Chondrocyte (in vitro differentiated cells): ENCODE measurements at places on chromosomes 1 and 21. TPM values are rescaled to one million over a fixed set of nuclear protein-coding genes. Genes with fewer than 3 reads are reported as not detected.

DNA sequence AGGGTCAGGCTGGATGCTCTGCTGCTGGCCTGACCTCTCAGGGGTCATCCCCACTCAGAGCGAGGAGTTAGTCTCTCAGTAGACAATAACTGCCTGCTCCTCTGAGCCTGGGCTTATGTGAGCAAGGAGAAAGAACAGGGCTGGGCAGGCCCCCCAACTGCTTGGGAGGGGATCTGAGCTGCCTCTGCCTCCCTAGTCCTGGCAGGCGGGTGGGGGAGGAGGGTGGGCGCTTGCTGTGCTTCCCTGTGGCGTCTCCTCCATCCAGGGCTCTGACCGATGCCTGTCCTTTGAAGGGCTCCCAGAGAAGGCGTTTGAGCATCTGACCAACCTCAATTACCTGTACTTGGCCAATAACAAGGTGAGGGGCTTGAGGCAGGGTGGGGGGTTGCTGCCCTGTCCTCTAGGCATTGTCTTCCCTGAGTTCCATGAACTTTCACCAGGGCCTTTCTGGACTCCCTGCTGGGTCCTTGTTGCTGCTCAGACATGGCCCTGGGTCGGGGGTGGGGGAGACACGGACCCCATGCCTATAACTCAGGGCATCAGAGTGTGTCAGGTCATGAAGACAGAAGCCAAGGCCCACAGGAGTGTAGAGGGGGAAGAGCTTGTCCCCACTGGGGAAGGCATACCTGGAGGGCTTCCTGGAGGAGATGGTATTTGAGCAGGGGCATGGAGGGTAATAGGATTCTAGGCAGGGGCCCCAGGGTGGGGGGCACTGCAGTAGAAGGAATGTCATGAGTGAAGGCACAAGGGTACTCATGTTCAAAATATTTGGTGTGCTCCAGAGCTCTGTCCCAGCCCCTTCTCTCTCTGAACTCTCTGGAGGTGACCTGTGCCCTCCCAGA, 12.5 kb downstream of the PODN start:
- DNase-seq = peak; percentile 46

DNA sequence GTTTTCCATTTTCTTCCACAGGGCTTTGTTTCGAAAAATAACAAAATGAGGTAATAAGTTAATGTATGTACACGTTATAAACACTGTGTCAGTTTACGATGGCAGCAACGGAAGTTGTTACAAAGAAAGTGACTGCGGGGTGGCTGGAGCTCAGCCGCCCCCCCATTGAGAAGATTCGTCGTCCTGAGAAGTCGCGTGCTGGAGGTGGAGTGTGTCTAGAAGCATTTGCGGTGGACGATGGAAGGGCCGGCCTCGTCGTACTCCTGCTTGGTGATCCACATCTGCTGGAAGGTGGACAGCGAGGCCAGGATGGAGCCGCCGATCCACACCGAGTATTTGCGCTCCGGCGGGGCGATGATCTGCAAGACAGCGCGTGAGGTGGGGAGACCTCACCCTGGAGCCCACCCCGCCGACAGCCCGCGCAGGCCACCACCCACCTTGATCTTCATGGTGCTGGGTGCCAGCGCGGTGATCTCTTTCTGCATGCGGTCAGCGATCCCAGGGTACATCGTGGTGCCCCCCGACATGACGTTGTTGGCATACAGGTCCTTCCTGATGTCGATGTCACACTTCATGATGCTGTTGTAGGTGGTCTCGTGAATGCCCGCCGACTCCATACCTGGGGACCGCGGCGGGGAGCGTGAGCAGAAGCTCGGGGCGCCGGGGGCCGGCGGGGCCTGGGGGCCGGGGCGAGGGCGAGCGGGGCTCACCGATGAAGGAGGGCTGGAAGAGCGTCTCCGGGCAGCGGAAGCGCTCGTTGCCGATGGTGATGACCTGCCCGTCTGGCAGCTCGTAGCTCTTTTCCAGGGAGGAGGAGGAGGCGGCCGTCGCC, 2.4 kb downstream of the ACTA1 start:
- no peak for DNase-seq

The SLC45A1 gene
- total RNA-seq = 2.9 to 5.1 TPM (median 4.8 TPM) in 3 replicates

DNA sequence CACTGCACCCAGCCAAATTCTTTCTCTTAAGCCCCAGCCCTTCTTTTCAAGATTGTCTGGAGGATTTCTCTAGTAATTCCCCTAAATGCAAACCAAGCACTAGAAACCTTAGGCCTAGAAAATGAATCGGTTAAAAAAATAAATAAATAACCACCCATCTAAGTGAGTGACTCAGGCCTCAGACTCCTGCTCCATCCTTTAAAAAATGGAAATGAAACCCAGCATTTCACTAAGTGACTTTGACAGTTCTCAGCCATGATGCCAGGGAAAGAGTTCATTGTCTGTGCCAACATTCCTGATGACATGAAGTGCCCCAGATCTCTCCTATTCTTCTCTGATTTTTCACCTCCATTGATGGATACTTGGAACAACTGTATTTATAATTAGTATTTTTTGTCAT, 415.2 kb upstream of the DAB1 start:
- no peak for DNase-seq

The CYP4A22 gene
- not detected in 3 replicates for total RNA-seq

DNA sequence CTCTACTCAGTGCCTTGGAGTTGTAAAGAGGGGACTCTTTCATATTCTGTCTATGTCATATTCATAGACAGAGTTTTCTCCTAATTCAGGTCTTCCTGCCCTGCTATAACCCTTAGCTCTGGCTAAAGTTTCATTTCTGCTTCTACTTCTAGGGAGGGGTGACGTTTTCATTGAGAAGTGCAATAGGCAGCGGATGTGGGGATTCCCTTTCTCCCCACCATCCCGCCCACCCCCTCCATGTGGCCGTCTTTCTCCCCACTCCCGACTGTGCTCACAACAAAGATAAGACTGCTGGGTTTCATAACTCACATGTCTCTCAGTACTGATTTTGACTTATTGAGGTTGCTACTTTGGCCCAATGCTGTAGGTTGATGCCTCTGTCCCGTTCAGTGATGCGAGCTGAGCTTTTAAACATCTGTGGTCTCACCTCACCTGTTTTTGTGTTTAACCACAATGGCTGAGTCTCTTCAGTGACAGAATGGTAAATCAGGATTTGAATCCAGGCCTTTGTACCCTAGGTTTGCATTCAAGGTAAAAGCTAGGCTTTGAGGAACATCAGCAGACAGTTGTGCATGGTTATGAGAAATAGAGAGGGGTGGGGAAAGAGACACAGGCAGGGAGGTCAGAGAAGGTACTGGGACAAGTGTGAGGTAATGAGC, 7.8 kb upstream of the KIF14 start:
- DNase-seq = no peak

DNA sequence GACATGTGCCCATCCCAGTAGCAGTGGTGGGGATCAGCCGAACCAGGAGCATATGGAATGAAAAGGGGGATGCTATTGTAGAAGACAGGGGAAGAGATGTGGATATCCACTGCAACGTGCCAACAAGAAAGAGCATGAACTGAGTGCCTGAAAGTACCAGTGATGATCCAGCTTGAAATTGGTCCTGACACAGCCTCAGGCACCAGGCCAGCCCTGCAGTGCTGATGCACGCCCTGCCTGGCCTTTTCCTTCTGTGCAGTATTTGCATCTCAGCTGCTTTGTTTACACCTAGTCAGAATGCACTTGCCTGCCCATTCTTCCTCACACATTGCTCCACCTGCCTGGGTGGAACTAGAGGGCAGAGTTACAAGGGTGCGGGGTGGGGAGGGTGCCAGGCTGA, 50.3 kb upstream of the ARTN start:
- DNase-seq = no peak

GRCh38 chr21:38492007-38492406, 6.3 kb downstream of the ERG start:
- DNase-seq = no peak

DNA sequence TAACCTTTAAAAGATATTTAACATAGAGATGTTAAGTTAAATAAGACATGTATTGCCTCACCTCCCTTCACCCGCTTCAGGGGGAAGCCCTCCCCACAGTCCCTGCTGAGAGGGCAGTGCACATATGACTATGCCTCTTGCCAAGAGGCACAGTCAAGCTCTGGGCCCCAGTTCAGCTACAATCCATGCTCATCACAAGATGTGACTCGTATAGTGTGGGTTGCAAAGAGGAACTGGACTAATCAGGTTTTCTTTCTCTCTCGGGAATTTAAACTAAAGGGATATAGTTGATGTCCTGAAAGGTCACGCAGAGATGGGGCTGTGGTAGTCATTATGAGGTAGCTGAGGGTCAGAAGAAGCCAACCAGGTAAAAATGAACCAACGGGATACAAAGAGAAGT, 35.6 kb downstream of the LYST start:
- no peak for DNase-seq

DNA sequence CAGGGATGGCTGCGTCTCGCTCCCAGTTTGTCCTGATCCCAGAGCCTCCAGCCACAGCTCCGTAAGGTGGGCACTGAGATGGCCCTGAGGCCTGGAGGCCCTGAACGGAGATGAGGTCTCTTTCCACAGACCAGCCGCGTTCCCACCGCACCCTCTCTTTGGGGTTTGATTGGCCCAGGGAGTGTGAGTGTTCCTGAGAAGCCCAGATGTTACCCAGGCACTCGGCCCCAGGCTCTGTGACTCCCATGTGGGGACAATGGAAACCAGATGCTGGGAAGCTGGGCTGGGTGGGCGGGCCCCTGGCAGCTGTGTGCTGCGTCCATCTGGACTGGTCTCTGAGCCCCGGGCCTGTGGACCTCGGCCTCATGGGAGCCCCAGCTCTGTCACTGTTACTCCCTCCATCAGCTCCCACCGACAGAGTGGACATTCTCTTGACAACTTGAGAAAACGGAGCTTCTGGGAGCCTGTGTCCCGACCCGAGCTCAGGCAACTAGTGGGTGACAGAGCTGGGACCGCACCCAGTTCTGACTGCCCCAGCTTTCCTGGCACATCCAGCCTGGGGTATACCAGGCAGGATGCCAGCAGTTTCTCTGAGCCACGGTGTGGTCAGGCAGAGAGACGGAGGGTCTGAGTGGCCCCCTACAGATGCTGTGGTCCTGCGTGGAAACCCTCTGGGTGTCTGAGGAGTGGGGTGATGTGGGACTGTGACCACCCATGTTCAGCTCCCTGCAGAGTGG, 9.8 kb upstream of the COL6A1 start:
- no peak for DNase-seq

The CD1E gene
- total RNA-seq = not detected in 3 replicates

DNA sequence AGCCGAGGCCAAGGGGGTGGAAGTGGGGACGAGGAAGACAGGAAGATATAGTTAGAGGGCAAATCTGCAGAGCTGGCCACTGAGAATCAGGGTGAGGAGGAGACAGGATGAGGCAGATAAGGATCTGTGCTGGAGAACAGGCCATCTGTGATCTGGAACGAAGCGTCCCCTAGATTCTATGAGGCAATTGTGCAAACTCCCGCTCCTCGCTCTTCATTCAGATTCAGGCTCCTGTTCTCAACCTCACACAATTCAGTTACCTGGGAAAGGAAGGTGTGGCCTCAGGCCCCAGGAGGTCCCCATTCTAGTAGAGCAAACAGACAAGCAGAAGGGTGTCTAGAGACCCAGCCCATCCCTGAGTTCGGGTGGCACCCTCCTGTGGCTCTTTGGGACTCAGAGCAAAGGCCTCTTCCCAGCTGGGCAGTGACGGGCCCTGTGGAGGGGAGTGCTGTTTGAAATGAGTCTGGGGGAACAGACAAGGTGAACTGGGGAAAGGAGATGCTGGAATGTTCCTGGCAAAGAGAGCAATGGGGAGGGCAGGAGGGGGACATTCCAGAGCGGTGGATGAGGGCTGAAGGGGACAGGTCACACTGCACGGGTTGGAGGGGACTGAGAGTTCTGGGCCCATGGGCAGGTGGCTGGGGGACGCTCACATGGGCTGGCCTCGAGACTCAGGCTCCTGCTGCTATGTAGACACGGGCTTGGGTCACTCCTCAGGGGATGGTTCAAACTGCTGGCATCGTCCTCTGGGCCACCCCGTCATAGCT, 39.9 kb upstream of the AJAP1 start:
- peak; percentile 49 for DNase-seq

The PRELP gene
- total RNA-seq = 29.5 to 33.7 TPM (median 33.2 TPM) in 3 replicates
